ENCODE measurements at places on chromosomes 3 and 15.

- DNase-seq, result peak; percentile 66
Observed at GRCh38 chr3:17151598-17152373, 267.0 kb downstream of the PLCL2 start.

GRCh38 chr3:128083396-128083795, 31.2 kb downstream of the SEC61A1 start:
- DNase-seq, result no peak

DNA sequence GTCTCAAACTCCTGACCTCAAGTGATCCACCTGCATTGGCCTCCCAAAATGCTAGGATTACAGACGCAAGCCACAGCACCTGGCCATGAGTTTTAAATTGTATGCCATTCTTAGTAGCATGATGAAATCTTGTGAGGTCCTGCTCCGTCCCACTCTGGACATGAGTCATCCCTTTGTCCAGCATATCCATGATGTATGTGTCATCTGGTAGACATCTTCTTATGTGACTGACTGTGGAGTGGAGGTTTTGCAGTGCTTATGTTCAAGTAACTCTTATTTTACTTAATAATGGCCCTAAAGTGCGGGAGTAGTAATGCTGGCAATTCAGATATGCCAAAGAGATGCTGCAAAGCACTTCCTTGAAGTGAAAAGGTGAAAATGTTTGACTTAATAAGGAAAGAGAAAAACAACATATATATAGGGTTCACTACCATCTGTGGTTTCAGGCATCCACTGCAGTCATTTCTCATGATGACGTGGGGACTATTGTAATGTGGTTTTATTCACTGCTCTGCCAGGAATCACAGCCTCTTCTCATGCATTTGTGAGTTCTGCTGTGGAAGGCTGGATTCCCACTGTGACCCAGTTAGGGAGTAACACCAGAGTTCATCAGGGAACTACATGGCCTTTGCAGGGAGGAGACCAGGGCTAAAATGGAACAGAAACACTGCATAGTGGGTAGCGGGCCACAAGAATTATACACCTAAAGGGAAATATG, 204.6 kb upstream of the STRIT1 start:
- DNase-seq, result no peak

- no peak for DNase-seq
Observed at GRCh38 chr3:127209840-127210653, 17.1 kb downstream of the PRR23E start.

GRCh38 chr15:34693053-34693744, 61.6 kb downstream of the GJD2 start:
- no peak for DNase-seq

DNA sequence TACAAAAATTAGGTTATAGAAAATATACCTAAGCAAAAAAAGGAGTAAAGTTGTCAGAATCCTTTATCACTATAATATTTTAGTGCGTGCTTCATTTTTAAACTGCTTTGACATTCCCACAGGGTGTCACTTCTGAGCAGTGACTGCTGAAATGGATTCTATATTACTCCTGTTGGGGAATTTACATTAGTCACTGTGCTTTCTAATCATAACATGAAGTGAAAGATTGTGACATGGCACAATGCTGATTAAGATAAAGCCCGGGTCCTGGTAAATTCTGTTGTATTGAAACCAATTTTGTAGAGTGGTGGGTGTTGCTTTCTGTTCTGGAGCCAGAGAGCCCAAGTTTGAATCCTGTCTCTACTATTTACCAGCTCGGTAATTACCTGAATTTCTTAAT, 36.4 kb upstream of the EHHADH start:
- DNase-seq, result no peak

GRCh38 chr3:5339967-5340535, 152.5 kb downstream of the EDEM1 start:
- no peak for DNase-seq

- no peak for DNase-seq
Observed at GRCh38 chr15:73870700-73871408, 2.5 kb upstream of the TBC1D21 start.

GRCh38 chr3:42205800-42206514, 60.0 kb downstream of the CCK start:
- DNase-seq, result no peak

GRCh38 chr3:111311126-111311525, 230.9 kb upstream of the CD96 start:
- DNase-seq, result peak; percentile 15

DNA sequence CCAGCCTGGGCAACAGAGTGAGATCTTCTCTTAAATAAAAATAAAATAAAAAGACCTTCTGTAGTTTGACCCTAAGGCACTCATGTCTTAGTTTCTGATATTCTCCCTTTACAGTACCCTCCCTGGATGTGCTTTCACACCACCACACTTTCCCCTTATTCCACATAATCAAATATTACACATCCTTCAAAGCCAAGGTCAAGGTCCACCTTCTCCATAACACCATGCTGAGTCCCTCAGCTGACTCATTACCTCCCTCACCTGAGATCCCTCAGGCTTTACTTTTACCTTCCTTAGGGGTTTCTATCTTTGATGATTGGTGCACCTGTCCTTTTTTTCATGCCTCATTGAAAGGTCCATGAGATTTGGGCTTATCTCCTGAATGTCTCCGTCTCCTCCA, 25.5 kb upstream of the MNS1 start:
- no peak for DNase-seq

GRCh38 chr15:90205886-90206285, 4.8 kb downstream of the SEMA4B start:
- no peak for DNase-seq

DNA sequence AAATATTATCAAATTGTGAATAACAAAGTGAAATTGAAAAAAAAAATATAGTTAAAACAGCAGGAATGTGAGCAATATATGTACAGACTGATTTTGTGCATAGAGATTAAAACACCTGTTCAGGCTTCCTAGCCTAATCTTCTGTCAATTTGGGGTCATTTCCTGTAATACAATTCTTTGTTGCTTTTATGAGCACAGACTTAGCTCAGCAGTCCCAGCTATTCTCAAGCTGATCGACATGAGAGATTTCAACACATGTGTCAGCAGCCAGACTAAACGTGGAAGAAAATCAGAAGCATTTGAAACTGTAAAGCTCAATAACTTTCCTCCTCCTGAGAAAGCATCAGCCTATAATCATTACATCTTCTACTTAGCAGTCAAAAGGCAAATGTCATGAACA, 1.6 kb upstream of the FHIT start:
- DNase-seq, result no peak
